ENCODE measurements at places on chromosomes 5 and 9.

DNA sequence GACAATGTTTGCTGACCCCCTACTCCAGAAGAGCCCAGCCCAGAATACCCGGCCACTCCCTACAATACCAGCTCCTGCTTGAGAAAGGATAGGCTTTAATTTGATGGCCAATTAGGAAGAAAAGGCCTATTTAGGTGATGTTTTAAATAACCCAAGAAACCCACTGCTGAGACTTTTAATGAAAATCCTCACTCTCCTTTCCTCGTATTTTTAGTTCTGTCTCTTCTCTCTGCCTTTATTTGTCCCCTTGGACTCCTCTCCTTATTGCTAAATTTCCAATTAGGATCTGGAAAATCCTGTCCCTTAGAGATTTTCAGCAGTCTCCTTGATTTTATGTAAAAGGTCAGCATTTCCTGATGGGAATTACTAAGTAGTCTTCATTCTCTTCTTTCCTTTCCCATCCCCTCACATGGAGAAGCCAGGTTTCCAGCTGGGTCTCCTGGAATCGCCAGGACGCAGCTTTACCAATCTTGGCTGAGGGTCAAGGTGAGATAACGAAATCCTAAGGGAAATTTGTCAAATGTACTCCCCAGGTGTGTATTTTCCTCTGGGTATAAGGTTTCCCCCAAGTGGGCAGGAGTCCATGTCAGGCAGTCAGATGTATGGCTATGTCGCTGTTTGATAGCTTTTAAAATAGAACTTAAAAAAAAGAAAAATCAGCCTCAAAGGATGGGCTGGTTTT lies 11.7 kb downstream of the STC2 start:
- no peak for DNase-seq

GRCh38 chr5:68396722-68397121 lies 181.2 kb downstream of the PIK3R1 start:
- no peak for DNase-seq

DNA sequence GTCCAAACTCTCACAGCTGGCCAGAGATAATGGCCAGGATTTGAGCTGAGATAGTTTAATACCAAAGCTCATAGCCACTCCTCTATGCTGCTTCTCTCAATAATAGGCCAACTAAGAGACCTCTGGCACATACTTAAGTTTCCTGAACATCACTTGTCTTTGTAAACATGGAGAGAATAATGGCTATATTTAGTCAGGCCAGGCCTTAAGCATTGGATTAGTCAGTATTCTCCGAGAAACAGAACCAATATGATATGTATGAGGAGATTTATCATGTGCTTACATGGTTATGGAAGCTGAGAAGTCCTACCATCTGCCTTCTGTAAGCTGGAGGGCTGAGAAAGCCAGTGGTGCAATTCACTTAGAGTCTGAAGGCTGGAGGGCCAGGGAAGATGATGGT lies 45.4 kb downstream of the CFAP95 start:
- DNase-seq, result no peak

GRCh38 chr5:111453747-111454146 lies 58.6 kb downstream of the STARD4 start:
- DNase-seq, result no peak

- DNase-seq, result no peak
Observed at GRCh38 chr5:147187099-147187540, 47.7 kb upstream of the STK32A start.

GRCh38 chr9:89730715-89731114 lies 125.9 kb downstream of the GADD45G start:
- DNase-seq, result no peak

DNA sequence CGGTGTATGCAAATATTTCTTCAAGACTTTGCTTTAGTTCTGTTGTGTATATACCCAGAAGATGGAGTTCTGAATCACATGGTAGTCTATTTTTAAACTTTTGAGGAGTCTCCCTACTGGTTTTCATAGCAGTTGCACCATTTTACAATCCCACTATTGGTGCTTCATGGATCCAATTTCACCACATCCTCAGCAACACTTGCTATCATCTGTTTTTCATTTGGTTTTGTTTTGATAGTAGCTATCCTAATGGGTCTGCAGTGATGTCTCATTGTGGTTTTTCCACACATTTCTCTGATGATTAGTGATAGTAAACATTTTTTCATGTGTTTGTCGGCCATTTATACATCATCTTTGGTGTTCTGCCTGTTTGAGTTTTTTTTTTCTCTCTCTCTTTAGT lies 1339.3 kb downstream of the EFNA5 start:
- no peak for DNase-seq

DNA sequence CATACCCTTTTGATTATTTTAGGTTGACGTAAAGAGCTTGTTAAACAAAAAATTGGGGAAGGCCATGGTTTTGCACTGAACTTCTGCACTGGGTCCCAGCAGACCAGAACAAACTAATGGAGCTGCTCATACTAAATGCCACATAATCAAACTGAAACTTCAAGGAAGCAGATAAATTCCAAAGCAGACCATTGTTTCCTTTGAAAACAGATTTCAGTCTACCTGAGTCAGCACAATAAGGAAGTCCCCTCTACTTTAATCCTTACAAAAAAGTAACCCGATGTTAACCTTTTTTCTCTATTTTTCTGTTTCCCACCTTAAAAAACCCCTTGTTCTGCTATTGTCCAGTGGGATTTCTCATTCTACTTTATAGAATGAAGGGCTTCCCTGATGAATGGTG lies 39.2 kb downstream of the WDR36 start:
- no peak for DNase-seq

DNA sequence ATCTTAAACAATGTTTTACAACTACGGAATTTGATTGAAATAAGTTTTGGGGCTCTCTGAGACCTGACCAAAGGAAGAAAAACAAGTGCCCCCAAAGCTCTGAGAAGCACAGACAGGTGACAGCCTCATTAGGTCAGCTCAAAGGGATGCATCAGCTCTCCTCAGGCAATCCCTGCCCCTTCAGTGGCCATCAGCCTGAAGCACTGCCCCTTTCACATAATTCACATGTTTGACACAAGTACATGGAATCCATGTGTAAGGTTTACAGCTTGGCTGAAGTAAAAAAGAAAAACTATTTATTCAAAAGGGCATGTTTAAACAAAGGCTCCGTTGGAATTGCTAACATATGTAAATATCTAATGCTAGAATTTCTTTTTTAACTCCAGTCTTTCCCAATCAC lies 56.3 kb downstream of the TSSK1B start:
- no peak for DNase-seq

DNA sequence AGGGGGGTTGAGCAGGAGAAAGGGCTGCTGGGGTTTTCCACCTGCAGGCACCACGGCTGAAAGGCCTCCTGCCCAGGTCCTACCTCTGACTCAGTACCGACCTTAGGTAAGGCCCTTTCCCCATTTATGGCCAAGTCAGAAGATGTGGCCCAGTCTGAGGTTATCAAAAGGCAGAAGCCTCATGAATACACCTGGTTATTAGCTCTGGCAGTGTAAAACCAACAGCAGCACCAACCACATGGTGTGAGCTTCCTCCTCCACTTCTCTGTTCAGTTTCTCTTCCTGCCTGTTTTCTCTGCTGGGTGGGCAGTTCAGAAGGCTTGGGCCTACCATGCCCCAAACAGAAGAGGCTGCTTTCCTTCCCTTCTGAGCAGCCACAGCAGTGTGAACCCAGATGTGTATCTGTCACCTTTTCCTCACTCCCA lies 86.9 kb downstream of the UGCG start:
- DNase-seq, result no peak

DNA sequence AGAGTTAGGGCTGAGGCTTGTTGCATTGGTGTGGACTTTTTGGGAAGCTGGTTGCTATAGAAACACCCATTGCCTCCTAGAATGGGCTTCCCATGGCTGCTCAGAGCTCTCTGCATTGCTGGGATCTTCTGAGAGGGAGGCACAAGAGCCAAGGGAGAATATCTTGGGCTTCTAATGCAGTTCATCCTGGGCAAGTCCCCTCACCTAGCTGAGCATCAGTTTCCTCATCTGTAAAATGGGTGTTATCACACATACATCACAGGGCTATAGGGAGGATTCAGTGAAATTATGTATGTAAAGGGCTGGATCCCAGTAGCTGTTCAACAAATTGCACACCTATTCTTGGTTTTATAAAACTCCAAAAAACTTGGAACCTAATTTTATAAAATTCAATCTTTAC lies 106.1 kb upstream of the ALDH1B1 start:
- DNase-seq, result no peak

DNA sequence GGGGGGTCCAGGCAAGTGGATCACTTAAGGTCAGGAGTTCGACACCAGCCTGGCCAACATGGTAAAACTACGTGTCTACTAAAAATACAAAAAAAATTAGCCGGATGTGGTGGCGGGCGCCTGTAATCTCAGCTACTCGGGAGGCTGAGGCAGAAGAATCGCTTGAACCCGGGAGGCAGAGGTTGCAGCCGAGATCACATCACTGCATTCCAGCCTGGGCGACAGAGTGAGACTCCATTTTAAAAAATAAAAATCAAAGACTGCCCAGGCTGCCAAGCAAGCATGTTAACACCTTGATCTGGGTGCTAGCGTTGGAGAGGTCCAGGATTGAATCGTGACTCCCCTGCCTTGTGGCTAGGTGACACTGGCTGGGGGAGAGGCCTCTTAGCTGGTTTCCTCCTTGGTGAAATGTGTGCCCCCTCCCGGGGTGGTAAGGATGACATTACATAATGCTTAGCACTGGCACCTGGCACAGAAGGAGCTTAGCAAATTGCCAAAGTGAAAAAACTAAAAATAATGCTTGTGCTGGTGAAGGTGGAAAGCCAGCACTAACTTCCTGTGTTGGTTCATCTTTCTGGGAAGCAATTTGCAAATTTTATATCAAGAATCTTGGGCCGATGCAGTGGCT lies 2.2 kb upstream of the CIZ1 start:
- DNase-seq, result no peak

DNA sequence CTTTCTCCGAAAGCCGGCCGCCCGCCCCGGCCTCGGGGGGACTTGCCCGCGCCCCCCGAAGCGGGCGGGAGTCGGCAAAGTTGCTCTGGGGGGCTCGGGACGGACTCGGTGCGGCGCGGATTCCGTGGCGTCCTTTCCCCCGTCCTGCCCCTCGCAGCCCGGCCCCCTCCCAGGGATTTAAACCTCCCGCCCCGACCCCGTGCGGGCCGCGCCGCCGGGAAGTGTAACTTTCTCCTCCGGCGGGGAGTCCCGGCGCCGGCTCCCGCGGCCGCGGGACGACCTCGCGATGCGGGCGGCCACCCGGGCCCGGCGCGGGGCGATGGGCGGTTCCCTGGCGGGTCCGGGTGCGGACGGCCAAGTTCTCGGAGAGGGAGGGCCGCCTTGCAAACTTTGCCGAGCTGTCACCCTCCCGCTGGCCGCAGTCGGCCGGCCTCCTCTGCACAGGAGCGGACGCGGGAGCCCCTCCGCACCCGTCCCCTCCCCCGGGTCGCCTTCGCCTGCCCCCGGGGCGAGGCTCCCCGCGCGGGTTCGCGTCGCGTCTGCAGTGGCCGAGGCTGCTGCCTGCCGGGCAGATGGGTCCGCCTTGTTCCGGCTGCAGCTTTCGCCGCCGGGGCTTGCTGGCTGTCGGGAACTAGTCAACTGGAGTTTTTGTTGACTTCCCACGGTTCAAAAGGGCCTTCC lies 732 bp downstream of the PBX3 start:
- DNase-seq, result peak; percentile 18

DNA sequence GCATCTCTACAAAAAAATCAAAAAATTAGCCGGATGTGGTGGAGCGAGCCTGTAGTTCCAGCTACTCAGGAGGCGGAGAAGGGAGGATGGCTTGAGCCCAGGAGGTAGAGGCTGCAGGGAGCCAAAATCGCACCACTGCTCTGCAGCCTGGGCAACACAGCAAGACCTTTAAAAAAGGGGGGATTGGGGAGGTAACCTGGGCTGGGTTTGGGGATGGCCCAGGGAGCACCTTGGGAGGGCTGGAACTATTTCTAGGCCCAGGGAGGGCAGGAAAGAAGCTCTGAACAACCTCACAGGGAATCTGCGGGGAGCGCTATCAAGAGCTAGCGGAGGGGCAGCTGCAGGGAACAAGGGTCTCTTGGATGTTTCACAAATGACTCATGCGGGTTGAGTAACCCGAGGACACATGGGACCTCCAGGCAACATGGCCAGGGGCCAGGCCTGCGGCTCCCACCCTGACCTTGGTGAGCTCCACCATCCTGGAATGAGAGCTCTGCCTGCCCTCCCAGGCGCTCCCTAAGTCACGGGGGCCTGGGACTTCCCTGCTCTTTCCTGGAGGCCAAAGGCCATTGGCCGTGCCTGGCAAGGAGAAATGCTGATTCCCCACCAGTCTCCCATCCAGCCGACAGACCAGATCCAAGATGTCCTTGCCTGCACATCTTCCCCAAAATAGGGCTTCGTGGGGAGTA lies 23.4 kb downstream of the SARDH start:
- DNase-seq, result no peak

DNA sequence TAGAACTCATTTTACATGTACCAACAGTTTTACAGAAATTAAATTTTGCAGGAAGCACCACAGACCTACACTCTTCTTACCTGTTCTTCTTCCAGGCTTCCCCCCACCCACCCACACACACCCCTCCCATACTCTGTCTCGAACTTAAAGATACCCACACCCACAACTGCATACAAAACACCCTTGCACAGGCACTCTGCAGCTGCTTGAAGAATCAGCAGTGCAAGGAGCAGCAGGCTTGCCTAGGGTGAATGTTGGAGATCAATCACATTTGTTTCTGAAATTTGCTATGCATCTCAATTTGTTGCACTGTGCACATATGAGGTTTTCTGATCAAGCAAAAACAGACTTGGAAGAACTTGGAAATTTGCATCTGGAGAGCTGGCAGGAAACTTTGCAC lies 77.5 kb upstream of the TGFBR1 start:
- DNase-seq, result no peak

GRCh38 chr5:68012429-68012828 lies 203.1 kb upstream of the PIK3R1 start:
- DNase-seq, result no peak

DNA sequence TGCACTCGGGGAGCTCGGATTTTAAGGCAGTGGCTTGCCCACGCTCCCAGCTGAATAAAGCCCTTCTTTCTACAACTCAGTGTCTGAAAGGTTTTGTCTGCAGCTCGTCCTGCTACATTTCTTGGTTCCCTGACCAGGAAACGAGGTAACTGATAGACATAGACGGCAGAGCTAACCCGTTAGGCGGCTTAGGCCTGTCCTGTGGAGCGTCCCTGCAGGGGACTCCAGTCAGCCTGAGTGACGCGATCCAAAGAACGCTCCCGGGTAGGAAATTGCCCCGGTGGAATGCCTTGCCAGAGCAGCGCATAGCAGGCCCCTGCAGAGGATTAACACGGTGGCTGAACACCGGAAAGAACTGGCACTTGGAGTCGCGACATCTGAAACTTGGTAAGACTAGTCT lies 1.8 kb upstream of the SELENOP start:
- no peak for DNase-seq

DNA sequence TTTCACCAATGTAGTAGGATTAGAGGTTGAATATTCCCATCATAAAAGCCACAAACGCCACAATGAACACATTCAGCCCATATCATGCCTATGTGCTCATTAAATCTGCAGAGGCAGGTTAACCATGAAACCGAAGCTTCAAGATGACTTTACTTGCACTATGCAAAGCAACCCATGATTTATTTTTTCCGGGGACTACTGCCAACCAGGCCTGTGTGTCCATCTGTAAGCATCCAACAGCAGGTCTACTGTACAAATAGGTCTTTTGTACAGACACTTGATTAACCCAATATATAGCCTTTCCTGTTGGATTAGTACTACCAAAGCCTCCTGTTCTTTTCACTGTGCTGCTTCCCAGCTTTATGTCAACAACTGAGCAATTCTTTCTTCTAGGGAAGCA lies 104.9 kb upstream of the CDH10 start:
- no peak for DNase-seq

Measured in activated CD4-positive, alpha-beta T cell treated with anti-CD3 and anti-CD28 coated beads, Interleukin-2, amount 50 U/mL, for 4 hours (primary cell).